ENCODE measurements at places on chromosomes 6 and 20.

- DNase-seq: no peak
Observed at GRCh38 chr6:127460465-127460864, 1.3 kb upstream of the KIAA0408 start.

DNA sequence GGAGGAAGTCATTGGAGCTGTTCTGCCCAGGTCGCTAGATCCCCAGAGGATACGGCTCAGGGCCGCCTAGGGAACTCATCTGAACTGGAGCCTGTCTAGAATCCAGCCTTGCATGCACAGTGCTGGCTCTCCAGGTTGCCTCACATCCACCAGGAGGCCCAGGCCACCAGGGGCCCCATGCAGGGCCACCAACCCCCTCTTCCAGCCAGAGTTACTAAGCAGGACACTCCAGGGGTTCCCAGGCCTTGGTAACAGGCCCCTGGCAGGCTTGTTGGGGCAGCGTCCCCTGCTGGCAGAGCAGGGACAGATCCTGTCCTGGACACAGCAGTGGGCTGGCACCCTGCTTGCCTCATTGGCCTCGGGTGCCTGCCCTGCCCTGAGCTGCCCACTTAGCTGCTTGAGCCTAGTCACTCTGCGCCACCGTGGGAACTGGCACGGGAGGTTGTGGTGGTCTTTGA, 35.3 kb downstream of the EFCAB8 start:
- peak; percentile 25 for DNase-seq

DNA sequence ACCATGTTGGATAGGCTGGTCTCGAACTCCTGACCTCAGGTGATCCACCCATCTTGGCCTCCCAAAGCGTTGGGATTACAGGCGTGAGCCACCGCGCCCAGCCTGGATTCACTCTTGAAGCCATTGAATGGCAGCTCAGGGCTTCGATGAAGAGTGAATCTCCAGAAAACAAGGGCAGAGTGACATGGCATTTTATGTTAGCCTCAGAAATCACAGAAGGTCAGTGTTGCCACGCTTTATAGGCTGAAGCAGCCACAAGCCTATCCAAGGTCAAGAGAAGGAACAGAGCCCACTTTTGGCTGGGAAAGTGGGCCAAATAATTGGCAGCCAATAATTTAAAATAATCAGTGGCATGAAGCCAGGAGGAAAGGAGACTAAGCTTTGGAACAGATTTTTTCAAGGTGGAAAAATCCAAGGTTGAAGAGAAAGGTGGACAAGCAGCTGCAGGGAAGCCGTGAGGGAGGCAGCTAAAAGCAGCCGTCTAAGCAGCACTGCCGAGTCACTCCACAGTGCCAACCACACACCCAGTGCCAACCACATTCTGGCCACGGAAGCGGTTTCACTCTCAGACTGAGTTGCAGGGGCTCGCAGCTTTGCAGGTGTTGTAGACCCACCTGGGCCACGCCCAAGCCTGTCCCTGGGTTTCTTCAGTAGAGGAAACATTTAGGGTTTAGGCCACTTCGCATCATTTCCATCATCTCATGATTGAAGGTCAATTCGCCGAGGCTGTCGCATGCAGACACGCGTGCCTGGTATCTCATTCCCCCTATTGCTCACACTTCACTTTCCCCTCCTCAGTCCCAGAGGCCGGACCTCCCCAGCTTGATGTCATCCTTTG, 17.4 kb upstream of the AVP start:
- DNase-seq: peak; percentile 57

DNA sequence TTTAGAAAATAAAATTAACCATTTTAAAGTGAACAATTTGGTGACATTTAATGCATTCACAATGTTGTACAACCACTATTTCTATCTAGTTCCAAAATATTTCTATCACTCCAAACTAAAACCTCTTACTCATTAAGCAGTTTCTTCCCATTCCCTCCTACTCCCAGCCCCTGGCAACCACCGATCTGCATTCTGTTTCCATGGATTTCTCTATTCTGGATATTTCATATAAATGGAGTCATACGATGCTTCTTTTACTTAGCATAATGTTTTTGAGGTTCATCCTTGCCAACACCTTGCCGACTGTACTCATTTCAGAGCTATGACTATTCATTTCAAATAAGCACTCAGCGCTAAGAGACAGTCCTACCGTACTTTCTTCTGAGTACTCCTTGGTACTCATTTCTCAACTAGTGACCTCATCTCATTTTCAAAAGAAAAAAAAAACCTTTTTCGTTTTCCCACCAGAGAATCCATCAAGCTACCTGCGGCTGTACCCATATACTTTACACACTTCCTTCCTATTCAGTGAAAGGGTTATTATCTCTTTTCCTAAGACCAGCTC, 259.2 kb downstream of the UTRN start:
- peak; percentile 21 for DNase-seq

- DNase-seq: peak; percentile 70
Observed at GRCh38 chr6:41591859-41592502, 45.8 kb downstream of the FOXP4 start.

GRCh38 chr20:44357555-44358125, 2.1 kb downstream of the HNF4A start:
- peak; percentile 24 for DNase-seq

- no peak for DNase-seq
Observed at GRCh38 chr6:112600168-112600567, 253.0 kb downstream of the RFPL4B start.

DNA sequence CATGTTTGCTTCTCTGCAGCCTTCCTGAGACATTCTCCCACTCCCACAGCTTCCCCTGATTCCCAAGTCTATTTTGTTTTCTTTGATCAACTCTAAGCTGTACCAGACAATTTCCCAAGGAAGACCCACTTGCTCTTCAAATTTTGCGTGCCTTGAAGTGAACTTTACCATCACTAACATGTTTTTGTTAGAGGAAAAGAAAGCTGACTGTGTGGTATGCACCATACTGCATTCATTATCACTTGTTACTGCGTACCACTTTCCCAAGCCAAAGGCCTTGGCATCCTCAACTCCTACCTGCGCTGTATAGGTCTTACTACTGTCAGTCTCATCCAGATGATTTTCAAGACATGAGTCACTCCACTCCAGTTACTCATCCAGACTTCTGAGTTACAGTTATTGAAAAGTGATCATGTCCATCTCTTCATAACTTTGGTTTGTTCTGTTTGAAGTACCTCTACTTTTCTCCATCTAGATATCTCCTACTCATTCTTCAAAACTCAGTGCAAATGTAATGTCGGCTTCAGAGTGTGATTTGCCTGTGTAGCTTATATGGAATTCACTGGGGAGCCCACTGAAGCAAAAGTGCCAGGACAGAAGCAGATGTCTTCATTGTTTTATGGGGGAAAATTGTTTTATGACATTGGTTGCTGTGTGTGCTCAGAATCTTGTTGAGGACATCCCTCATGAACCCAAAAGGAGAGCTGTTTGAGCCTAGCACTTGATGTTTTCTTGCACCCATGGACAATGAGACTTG, 5.2 kb downstream of the RPS12 start:
- peak; percentile 60 for DNase-seq

- no peak for DNase-seq
Observed at GRCh38 chr6:137001299-137001976, 43.3 kb downstream of the IL20RA start.

DNA sequence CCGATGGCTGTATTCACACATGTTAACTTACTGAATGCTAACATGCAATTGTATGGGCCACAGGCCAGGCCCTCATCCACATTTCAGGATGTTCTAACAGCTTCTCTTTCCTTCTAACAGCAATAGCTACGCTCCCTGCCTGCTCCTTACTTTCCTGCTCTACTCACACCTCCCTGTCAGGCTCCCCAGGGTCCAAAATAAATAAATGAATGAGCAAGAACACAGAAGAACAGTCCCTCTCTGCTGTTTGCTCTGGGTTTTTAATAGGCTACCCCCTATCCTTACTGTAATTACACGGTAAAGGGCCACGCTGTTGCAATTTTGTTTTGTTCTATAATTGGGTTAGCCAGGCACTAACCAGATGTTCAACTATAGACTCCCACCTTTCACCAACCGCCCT, 135.6 kb downstream of the GMDS start:
- no peak for DNase-seq

DNA sequence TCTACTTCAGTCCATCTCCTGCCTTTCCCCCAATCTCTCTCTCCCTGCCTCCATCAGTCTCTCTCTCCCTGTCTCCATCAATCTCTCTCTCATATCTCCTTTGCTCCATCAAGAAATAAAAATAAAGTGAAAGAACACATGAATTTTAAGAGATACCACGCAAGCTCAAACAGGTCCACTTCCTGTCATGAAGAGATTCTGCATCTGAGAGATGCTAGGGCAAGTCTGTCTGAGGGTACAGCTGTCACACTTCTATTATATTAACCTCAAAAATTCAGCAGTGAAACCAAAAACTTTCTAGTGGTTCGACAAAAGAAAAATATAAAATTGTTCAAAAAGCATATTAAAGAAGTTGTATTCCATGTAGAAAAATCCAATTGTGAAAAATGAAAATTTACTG, 296.8 kb upstream of the RSPO3 start:
- no peak for DNase-seq

- DNase-seq: no peak
Observed at GRCh38 chr6:54716877-54717276, 129.7 kb upstream of the FAM83B start.

Measured in GM12865 (cell line).